ENCODE measurements at places on chromosomes 5 and 9. TPM values are rescaled to one million over a fixed set of nuclear protein-coding genes. Genes with fewer than 3 reads are reported as not detected.
A peak's percentile ranks its signal among the peaks of the same experiment; 100 is the strongest.

DNA sequence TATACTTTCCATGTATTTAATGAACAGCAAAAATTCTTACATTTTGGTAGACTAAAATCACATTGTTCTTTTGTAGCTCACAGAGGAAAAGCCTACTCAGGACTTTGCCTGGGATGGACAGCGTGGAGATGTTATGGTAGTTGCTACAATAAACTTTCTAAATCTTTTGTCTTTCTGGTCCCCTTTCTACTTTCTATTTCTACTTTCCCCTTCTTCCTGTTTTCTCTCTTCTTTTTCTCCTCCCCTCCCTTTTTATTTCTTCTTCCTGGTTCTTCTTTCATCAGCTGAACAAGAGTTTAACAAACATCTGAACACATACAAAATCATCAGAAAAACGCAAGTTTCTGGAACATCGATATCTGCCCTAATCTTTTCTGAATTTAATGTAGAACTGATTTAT, 15.6 kb upstream of the GDNF start:
- DNase-seq: no peak

GRCh38 chr5:16493261-16493660, 27.7 kb upstream of the ZNF622 start:
- peak; percentile 53 for DNase-seq

DNA sequence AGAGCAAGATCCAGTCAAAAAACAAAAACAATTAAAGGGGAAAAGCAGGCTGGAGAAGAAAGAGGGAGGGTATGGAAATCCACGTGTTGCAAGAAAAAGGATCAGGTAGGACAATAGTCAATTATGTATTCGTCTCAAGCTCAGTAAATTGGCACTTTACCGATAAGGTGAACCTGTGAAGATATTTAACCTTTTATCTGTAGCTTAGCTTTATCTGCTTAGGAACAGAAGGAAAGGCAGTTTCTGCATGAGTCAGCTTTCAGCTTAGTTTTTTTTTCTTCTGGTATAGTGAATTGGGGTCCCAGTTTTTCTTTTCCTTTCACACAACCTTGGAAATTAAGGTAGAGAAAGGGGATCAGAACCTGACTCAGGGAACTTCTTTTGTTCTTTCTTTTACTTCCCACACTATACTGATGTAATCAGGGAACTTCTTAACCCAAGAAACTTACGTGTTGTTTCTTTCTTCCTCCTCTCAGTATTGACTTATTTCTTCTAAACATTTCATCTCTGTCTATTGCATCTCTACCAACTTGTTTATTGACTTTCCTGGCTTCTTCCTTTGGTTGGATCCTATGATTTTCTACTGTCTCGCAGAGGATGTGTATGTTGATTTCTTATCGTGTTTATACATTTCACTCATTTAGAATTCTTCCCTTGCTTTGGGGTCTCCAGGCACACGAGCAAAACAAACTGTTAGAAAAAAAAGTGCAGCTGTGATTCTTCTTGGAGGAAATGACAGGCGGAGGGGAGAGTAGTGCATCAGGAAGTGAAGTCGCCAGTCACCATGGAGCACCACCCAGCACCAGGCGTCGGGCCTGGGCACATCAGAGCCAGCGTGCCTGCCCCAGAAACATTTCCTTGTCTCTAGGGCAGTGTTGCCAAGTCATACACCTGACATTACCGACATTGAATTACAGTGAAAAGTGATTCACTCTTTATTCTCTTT, 123.0 kb upstream of the LHFPL2 start:
- no peak for DNase-seq

GRCh38 chr5:107388141-107388861, 282.4 kb downstream of the EFNA5 start:
- peak; percentile 90 for DNase-seq

- no peak for DNase-seq
Observed at GRCh38 chr5:139676951-139677735, 29.0 kb downstream of the CXXC5 start.

DNA sequence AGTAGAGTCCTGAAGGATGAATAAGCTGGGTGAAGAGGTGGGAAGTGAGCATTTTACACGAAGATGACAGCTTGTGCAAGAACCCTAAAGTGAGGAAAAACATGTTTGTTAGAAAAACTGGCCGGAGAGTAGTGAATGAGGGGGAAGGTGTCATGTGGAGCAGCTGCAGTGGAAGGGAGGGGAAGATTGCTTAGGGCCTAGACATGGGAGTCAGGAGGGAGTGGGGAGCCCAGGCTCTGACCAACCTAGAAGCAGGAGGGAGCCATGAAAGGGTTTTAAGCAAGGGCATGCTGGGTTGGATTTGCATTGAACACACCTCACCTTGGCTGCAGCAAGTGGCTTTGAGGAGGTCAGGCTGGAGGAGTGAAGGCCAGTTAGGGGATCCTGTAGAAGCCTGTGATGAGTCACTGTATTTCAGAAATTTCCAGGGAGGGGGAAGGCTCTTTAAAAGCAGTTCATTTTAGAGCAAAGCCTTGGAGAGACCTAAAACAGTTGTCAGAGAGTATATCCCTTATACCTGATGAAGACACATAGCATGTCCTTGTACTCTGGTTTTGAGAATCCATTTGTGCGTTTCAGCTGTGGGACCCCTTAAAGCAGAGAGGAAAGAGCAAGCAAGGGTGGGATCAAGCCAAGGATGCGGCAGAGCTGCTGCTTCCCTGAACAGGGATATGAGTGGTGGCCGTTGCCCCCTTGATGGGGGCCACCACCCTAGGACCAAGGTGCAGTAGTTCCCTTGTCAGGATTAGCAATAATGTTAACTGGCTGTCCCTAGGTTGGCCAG, 45.4 kb downstream of the ANGPTL2 start:
- peak; percentile 14 for DNase-seq

GRCh38 chr9:86459191-86459590, 105.0 kb upstream of the TUT7 start:
- no peak for DNase-seq

DNA sequence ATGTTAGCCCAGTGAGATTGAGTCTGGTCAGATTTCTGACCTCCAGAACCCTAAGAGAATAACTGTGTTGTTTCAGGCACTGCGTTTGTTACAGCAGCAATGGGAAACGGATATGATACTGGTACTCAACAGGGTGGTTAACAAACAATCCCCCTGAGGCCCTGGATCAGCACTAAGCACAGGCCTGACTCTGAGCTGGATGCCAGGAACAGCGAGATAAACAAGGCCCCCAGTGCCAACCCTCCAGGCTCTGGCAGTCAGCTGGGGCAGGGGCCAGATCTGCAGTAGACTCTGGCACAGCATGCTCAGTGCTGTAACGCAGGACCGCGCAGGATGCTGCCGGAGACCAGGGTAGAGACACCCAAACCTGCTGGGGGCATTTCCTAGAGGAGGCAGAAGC, 22.1 kb downstream of the CPLX2 start:
- no peak for DNase-seq

- peak; percentile 42 for DNase-seq
Observed at GRCh38 chr5:33631786-33632185, 191.0 kb downstream of the TARS1 start.

DNA sequence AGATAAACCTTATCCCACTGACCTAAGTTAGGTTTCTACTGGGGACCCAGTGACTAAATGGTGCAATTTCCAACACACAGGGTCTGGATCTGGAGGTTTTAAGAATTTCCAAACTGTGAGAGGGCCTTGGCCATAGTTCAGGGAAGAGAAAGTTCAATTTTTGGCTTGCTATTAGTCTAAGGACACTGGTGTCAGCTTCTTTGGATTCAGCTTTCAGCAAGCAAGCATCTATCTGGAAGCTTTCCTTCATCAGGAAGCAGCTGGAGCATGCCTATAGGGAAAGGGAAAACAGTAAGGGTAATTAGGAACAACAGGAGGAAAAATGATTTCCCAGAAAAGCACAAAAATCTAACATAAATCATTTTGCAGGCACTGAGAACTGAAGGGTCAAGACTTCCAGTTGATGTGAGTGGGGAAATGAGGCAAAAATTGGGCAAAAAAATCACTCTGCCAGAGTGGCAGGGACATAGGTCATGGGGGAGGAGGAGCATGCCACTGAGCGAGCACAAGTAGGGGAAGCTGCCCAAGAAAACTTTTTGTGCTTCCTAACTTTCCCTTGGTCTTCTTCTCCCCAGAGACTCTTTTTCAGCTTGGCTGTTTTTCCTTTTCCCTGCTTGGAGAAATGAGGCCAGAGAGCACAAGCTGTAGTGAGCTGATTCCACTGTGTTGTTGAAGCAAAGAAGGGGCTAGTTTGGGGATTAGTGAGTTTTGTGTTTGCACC, 299.6 kb downstream of the FGF10 start:
- no peak for DNase-seq

- DNase-seq: peak; percentile 82
Observed at GRCh38 chr9:5389109-5389732, 48.5 kb downstream of the PLGRKT start.

DNA sequence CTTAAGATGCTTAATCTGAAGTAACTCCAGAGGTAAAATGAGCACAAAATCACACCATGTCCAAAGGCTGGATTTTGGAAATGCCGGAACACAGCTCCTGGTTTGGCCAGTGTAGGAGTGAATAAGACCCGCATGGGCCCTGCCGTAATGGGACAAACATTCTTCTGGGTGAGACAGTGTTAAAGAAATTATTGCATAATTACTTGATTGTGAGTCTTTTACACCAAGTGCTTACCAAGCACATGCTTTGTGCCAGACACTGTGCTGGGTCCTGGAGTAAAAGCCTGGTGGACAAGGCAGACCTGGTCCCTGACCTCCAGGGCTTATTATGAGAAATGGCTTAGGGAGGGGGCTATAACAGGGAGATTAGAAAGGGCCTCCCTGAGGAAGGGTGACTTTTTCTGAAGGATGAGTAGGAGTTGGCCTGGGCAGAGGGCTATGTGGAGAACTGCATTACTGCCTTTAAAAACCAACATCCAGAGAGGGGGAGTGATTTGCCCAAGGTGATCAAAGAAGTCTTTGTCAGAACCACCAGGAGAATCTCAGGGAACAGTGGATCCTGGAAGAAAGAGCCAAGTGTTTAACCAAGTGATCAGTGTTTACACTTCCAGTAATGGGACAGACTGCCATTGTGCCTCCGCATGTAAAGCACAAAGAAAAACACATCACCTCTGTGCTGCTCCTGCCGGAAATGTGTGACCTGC, 3.5 kb downstream of the PDE6A start:
- DNase-seq: no peak

The MACROH2A1 gene
- total RNA-seq: 125 TPM

The GNA14 gene
- not detected for total RNA-seq

The C9orf153 gene
- not detected for total RNA-seq

The FBN2 gene
- total RNA-seq: 70.8 TPM

All from GM23248 (cell line).